ENCODE measurements at places on chromosomes 7 and 10.

DNA sequence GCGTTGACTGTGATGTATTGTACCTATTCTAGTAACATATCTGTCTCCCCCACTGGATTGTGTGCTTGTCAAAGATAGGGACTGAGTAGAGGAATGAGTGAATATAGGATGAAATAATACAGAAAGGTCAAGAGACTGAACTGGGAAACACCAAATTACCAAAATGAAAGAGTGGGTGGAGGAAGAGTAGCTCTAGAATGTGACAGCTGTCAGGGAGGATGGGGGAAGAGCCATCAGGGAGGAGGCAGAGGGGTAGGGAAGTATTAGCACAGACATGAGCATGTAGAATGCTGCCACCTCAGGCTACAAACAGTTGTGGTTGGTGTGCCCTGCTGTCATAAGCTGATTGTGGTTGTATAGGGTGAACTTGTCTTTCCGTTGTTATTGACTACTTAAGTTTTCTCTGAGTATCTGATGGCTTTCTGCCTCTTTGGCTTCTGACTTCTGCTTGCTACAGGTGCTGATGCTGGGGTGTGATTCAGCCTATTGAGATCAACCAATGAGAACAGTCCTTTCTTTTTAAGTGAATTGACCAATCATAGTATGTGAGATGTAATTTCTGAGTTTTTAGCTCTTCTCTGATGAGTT is 5.6 kb downstream of the CCSER2 start:
- DNase-seq = peak; percentile 31

DNA sequence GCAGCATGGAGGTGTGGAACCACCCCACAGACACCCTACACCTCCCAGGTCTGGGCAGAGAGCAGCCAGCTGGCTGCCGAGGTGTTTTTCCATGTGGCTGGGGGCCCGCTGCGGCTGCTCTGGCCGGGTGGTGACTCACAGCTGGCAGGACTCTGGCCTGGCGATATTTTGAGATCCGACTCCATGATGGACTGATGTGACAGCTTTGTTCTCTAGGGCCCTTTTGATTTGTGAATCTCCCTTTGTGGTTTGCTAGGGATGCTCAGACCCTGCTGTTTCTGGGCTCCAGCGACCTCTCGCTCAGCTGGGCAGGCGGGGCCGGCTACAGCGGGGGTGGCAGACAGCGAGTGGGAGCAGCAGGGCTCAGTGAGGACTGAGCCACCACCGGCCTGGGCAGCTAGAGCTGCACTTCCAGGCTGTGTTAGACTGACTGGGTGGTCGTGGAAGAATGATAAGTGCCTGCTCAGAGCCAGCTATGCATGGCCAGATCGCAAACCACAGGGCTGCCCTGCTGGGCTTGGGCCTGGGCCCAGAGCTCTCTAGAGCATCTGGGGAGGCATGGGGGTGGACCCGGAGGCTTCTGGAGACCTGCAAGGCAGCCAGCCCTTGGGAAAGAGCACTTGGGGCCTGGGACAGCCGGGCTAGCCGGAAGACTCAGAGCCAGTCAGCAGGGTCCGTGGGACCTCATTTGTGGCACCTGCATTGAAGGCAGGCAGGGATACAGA is 46.2 kb upstream of the GDF10 start:
- DNase-seq = no peak

DNA sequence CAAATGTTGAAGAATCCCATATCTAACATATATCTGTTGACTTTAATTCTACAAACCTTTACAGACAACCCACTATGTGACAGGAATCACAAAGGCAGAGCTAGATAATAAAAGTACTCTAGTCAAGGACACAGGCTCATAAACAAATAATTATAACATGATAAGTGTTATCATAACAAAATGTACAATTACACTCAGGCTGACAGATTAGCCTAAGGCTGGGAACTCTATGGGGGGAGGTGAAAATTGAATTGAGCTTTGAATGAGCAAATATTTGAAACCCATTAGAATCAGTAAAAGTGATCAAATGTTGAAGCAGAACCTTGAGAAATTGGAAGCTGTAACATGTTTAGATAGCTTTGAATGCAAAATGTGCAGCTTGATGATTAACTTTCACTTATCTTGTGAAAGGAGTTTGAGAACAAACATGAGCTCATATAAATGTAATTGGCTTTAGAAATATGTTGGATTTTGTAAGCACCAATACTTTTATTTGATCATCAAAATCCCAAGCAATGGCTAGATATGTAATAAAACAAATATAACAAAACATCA is 970.2 kb downstream of the SORCS3 start:
- DNase-seq = no peak

- no peak for DNase-seq
Measured at GRCh38 chr10:6487920-6488319, 92.2 kb downstream of the PRKCQ start.

GRCh38 chr7:46604241-46604661 is 683.2 kb upstream of the IGFBP3 start:
- no peak for DNase-seq

GRCh38 chr7:55493408-55493807 is 78.9 kb downstream of the VOPP1 start:
- no peak for DNase-seq

- DNase-seq = no peak
Measured at GRCh38 chr10:129756912-129757901, 206.9 kb downstream of the EBF3 start.

GRCh38 chr10:124600051-124600880 is 138.6 kb downstream of the LHPP start:
- no peak for DNase-seq

- no peak for DNase-seq
Measured at GRCh38 chr7:96495751-96496216, 173.9 kb upstream of the SLC25A13 start.

- DNase-seq = no peak
Measured at GRCh38 chr10:92801978-92802872, 46.1 kb upstream of the EXOC6 start.

GRCh38 chr10:91884536-91884935 is 24.8 kb downstream of the FGFBP3 start:
- DNase-seq = no peak
